ENCODE measurements at places on chromosomes 1 and 21.
A peak's percentile ranks its signal among the peaks of the same experiment; 100 is the strongest.

- DNase-seq, result no peak
These were observed 321.0 kb upstream of the LRRC7 start for GRCh38 chr1:69246710-69247109.

- no peak for DNase-seq
These were observed 9.4 kb upstream of the LMNA start for GRCh38 chr1:156104861-156105832.

DNA sequence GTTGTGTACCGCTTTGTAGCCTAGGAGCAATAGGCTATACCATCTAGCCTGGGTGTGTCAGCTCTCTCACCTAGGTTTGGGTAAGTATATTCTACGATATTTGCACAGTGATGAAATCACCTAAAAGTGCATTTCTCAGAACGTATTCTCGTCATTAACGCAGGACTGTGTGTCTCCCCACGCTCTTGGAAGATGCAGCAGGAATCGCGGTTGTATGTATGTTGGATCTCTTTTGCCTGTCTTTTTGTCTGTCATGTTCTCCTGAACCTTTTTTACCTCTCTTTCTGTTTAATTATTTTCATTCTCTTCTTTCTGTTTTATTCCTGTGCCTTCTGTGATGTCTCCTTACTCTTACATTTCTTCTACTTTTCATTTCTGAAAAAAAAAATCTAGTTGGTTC, 140.5 kb upstream of the COL6A1 start:
- DNase-seq, result no peak

- DNase-seq, result peak; percentile 66
These were observed 1.1 kb downstream of the ARHGAP30 start for GRCh38 chr1:161068306-161069234.

- peak; percentile 18 for DNase-seq
These were observed 741 bp downstream of the DUSP10 start for GRCh38 chr1:221740993-221741702.

DNA sequence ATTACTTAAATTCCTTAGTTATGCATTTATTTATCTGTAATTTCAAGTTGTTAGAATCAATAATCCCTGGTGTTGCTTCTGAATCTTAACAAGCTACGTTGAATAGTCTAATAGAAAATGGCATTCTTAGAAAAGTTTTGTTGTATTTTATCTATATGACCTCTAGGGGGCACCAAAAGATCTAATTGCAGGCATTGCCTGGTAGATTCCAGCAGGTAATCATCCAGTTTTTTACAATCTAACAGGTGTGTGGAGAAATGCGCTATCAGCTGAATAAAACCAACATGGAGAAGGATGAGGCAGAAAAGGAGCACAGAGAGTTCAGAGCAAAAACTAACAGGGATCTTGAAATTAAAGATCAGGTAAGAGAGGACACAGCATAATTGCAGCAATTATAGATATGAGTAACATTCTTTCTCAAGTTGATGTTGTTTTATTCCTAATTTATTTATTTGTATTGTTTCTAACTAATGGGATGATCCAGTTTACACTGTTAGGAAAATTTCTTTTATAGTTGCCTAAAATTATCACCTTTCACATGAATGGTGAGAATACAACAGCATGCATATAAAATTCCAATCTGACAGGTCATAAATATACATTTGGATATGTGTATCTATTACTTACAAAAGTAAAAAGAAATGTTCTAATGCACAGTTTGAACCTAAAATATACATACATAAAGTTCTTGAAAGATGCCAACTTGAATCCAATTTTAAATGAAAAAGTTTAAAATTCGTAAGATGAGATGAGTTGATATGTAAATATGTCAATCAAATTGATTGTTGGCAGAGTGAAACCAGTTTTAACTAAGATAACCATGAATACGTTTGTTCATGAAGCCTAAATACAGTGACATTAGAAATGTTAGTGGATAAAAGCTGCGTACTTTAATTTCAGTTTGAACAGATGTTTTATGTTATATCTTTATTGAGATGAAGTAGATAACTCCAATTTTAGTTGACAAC, 88.4 kb downstream of the SDCCAG8 start:
- no peak for DNase-seq

DNA sequence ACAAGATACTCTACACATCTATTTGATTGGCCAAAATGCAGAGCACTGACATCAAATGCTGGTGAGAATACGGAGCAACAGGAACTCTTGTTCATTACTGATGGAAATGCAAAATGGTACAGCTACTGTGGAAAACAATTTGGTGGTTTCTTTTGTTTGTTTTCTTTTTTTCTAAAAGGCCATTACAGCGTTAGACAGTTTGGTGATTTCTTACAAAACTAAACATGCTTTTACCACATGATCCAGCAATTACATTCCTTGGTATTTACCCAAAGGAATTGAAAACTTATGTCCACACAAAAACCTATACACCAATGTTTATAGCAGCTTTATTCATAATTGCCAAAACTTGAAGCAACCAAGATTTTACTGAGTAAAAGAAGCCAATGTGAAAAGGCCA, 66.4 kb upstream of the FBXO28 start:
- DNase-seq, result no peak

GRCh38 chr1:205088341-205088740, 4.1 kb upstream of the TMEM81 start:
- no peak for DNase-seq

DNA sequence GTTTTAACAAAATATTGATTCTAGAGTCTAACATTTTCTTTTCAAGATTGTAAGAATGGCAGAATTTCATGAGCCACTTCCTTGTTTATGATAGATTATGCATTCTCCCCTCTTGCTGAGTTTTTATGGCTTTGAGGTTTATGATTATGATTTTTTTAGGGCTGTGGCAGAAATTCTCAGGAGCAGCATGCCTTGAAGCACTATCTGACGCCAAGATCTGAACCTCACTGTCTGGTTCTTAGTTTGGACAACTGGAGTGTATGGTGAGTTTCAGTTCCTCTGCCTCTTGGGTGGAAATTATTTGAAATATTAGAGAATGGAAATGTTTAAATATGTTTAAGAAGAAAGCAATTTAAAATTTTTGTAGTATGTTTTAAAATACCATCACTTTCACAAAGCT, 10.2 kb downstream of the USP16 start:
- DNase-seq, result no peak

- DNase-seq, result no peak
These were observed 155.9 kb downstream of the LYPLAL1 start for GRCh38 chr1:219329578-219329977.

DNA sequence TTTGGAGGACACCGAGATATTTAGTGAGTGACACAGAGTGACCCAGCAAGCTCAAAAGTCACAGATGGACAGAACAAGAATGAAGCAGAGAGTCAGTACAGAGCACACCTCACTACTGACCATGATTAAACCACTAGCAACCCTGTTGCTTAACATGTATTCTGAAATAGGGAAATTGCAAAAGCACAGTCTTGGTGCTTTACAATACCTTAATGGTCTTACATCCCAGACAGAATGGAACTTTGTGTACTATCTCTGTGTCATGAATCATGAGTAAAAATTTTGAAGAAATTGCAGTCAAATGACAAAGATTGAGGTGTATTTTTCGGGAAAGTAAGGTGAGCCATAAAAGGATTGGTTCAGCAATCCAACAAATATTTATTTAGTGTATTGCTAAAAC, 2.7 kb upstream of the SAMSN1 start:
- no peak for DNase-seq

- DNase-seq, result no peak
These were observed 41.7 kb downstream of the ATF3 start for GRCh38 chr1:212650228-212650627.

- DNase-seq, result no peak
These were observed 5.2 kb upstream of the LIN28A start for GRCh38 chr1:26405281-26405915.
